ENCODE measurements at places on chromosomes 1 and 21.

- DNase-seq: no peak
Measured at GRCh38 chr21:29523646-29524045, 224.9 kb downstream of the BACH1 start.

- DNase-seq: no peak
Measured at GRCh38 chr1:211333906-211334305, 7.3 kb downstream of the TRAF5 start.

- no peak for DNase-seq
Measured at GRCh38 chr21:34618941-34619340, 4.0 kb upstream of the RCAN1 start.

DNA sequence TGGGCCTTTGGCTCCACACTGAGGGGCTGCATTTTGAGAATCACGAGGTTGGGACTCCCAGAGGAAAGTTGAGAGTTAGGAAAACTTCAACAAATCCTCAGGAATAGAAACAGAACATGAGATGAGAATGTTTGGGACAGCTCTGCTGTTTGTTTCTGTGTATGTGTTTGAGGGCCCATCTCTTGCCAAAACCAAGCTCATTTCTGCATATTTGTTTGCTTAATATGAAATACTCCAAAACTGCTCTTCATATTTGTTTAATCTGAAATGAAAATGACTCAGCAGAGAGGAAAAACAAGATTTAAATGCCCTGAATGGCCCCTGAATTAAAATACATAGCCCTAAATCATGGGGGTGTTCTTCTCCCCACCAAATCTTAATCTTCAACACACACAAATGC lies 78.1 kb downstream of the DDR2 start:
- no peak for DNase-seq

DNA sequence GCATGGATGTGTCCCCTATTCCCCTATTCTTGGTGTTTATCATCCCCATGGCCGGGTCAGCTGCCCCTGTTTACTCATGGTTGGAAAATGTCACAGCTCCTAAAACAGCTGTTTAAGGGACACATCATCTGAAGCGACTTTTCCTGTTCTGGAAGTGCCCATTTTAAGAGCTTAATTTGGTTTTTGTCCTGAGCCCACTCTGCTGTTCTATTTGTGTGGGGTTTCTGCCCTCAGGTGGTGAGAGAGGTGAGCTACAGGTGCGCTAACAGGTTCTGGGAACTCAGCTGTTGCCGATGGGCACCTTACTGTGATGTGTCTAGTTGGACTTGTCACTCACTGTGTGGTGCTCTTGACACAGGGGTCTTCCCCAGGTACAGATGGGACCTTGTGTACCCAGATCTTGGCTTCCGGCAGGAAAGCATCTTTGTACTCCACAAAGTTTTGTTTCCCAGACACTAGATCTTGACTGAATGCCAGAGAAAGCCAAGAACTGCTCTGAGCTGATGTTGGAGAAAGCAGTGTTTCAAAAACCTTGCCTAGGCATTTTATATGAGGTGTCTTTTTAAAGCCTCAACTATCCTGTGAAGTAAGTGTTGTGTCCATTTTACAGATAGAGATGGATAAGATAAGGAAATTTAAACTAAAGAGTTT lies 59.0 kb upstream of the CD1D start:
- peak; percentile 16 for DNase-seq

DNA sequence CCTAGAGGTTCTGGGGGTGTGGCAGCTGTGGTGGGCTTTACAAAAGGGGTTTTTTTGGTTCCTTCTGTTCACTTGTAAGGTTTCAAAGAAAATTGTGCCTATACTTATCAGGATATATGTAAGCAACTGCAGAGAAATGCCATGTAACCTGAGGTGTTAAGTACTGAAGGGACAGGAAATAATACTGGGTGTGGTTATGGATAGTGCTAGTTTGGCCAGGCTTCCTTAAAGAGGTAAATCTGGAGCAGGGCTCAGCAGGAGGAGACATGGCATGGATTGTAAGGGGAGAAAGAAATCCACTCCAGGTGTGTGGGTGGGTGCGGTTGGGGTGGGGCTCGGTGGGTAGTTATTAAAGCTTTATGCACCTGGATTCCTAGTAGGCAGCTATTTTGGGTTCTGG lies 28.3 kb downstream of the KIRREL1 start:
- no peak for DNase-seq
